ENCODE measurements at places on chromosomes 6 and 20.

DNA sequence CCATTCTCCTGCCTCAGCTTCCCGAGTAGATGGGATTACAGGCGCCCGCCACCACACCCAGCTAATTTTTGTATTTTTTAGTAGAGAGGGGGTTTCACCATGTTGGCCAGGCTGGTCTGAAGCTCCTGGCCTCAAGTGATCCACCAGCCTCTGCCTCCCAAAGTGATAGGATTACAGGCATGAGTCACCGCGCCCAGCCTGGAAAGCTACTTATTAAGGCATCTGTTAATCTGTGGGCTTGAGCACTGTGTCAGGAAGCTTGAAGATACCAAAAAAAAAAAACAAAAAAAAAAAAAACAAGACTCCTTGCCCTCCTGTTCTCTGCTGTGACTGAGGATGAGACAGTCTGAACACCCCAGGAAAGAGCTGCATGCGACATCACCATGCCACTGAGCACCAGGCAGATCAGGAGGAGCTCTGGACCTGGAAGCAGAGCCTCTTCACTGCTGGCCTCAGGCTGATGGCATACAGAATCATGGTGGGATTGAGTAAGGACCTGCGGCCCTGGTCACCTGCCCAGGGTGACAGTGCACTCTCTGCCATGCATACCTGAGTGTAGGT, 166.5 kb upstream of the SNX9 start:
- no peak for DNase-seq

GRCh38 chr6:163180874-163181541, 233.5 kb upstream of the QKI start:
- peak; percentile 65 for DNase-seq

DNA sequence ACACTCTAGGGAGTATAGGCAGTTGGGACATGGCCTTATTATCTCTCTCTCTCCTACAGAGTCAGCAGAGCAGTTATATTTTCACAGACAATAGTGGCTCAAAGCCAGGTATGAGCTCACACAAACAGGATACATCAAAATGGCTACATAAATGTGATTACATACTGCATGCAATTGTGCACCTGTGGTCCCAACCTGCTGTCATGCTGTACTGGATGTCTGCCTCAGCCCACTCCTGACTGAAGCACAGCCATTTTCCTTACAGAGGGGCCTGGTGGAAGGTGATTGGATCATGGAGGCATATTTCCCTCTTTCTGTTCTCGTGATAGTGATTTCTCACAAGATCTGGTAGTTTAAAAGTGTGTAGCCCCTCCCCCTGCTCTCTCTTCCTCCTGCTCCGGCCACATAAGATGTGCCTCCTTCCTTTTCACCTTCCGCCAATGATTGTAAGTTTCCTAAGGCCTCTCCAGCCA, 37.0 kb upstream of the SAMHD1 start:
- no peak for DNase-seq

- no peak for DNase-seq
Observed at GRCh38 chr6:135173242-135173988, 7.7 kb upstream of the MYB start.

DNA sequence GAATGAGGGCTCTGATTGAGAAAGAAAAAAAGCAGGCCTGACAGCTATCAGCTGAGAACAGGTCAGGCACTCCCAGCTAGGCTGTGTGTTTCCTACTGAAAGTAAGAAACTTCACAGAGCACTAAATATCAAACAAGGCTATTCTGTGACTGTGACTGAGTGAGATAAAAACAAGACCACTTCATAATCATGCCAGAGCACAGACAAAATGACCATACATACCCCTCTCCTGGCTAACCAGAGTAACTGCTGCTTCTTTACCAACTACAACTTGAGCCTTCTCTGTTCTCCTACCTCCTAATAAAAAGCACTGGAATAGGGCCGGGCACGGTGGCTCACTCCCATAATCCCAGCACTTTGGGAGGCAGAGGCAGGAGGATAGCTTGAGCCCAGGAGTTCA, 6.8 kb upstream of the BTN1A1 start:
- peak; percentile 76 for DNase-seq

DNA sequence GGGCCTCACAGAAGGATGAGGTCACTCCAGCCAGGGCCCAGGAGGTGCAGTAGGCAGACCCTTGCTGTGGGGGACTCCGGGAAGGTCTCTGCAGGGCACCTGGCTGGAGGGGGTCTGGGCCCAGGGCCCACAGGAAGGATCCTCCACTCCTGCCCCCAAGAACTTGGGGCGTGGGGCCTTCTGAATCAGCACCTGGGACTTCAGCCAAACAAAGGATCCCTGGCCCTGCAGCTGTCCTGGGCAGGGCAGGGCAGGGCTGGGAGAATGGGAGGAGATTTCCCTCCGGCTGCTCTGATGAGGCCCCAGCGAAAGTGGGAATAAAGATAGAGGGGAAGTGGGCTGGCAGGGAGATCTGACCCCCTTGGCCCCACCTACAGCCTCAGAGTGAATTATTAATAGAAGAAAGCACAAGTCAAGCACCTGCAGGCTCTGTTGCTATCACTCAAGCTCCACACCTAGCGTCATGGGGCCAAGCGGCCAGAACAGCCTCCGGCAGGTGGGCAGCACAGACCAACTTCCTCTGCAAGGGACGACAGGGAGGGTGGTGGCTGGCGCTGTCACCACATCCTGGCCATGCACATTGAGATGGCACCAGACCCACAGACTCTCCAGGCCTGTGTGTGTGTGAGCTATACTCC, 61.6 kb upstream of the MRPS10 start:
- peak; percentile 82 for DNase-seq

DNA sequence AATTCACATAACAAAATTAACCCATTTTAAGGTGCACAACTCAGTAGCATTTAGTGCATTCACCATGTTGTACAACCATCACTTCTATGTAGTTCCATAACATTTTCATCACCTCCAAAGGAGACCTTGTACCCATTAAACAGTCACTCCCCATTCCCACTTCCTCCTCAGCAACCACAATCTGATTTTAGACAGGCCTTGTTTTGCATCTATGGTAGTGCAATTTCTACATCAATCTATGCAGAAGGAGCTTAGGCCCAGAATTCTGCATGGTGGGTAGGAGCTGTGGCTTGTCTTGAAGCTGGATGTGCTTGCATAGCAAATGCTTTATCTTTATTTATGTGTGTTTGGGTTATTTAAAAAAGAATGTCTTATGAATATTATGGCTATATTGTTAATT, 13.5 kb upstream of the HLA-DQA1 start:
- DNase-seq = no peak

DNA sequence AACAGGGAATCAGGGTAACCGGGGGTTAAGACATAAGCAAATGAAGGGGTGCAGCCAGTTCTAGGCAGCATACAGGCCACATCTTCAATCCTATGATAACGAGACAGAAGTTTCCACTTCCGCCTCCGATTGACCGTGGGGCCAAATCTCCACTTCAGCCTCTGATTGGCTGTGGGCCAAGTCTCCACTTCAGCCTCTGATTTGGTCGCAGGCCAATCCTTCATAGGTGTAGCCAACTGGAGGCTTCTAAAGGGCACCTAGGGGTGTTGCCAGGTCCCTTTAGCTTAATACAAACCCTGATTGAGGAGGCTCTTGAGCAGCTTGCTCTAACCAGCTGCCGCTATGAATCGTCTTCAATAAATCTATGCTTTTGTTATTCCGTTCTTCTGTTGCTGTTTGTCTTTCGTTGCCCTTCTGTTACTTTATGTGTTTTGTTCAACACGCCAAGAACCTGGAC, 2.1 kb upstream of the ERGIC3 start:
- DNase-seq = peak; percentile 57

DNA sequence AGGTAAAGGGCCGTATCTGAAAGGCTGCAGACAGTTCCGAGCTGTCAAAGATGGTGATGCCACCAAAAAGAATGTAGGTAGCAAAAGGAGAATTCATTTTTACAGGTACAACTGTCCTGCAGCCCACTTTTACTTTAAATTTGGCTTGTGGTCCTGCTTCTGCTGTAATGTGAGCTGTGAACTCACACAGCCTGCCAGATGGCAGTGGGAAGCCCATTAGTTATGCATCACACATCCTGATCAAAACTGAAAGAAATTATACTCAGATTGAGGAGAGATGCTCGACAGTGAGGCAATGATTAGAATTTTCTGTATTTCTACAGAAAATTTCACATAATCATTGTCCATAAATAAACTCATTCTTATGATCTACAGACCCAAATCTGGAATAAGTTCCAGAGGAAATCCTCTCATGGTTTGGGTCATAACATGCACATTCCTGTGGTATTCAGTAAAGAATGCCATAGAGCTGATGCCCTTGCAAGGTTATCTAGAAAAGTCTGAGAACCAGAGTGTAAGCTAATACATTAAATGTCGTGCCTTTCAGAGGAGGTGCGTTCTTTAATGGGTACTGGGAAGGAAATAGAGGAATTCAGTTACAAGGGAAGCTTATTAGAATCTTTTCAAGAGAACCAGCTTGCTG, 23.9 kb upstream of the E2F3 start:
- no peak for DNase-seq

DNA sequence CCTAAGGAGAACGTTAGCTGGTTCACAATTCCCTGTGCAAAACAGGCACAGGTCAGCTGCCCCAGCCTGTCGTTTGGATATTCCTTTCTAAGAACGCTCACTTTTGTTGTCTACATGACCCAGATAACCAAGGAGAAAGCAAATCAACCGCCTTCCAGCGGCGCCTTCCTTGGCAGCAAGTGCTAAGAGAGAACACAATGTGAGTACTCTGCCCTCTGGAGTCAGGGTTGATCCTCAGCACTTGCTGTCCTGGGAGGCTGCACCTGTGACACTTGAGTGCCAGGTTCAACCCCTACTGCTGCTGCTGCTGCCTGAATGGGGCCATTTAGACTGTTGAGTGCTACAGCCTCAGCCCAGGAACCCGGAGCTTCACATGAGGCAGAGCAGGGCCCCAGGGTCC, 36.8 kb downstream of the OVOL2 start:
- no peak for DNase-seq

- peak; percentile 83 for DNase-seq
Observed at GRCh38 chr6:75608956-75609533, 7.4 kb downstream of the SENP6 start.

- no peak for DNase-seq
Observed at GRCh38 chr6:86537292-86537861, 400.0 kb upstream of the HTR1E start.

GRCh38 chr6:20790032-20790791, 256.0 kb downstream of the CDKAL1 start:
- DNase-seq = peak; percentile 62

DNA sequence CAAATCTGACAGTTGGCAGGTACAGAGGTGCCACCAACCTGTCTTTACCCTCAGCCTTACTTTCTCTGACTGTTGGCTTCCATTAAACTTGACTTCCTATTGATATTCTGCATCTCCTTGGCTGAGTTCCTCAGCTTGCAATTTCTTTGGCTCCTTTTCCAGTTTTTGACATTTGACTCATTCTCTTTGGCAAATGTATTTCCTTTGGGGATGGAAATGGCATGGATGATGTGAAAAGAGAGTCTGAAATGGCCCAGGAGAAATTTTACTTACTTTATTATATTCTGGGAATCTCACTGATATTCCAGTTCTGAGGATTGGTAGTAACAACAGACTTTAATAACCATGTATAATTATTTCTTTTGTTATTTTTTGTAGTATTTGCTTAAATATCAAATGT, 255.2 kb downstream of the CD109 start:
- DNase-seq = no peak
